Activated T-helper 1 cell treated with anti-CD3 and anti-CD28 coated beads, Interleukin-2, amount 50 U/mL, for 16 hours (primary cell): ENCODE measurements at places on chromosomes 11 and 22.

DNA sequence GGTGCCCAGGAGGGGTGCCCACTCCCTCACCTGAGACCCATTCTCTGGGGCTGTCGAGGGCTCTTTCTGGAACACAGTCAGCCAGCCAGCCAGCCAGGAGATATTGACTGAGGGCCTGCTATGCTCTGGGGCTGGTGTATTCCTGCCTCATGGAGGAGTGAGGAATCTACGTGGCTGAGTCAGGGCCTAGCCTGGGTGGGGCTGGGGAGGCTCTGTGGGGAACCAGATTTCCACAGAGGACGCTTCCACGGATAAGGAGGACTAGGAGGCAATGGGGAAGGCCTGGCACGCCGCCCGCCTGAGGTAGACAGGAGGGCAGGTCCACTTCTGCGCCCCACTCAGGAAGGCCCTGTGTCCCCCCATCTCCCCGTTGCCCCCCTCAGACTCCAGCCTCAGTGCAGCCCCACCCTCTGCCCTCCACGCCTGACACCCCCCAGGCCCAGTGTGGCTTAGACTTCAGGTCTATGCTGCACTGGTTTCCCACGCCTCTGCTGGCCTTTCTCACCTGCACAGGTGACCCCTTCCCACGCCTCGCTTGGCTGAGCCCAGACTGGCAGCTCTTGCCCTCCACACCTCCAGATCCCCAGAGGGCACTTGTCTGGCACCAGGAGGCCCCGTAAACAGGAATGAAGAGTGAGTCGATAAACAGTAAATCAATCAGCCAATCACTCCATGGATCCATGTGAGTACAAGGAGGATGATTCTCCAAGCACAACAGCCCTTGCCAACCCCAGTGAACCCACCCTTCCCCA is 37.5 kb downstream of the MACROD1 start:
- DNase-seq, result no peak

DNA sequence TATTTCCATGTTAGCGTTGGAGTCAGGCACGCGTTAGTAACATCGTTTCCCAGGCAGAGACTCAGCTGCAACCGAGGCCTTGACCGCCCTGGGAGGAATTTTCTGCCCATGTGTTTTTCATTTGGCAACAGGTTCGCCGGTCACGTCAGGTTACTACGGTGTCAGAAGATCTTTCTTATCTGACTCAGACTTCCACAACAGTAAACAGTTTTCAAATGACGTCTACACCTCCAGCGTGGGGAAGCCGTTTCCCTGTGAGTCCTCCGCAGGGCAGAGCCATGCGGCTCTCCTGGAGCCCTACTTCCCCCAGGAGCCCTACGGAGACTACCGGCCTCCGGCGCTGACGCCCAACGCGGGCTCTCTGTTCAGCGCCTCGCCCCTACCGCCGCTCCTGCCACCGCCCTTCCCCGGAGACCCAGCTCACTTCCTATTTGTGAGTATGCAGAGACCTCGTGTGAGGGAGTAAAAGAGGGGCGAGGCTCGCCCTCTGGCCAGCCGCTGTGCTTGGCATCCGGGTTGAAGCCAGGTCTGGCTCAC is 14.3 kb upstream of the POU2AF3 start:
- DNase-seq, result no peak

GRCh38 chr22:19622061-19622441 is 92.3 kb upstream of the SEPTIN5 start:
- DNase-seq, result no peak

- no peak for DNase-seq
These were observed 52.8 kb downstream of the WNT11 start for GRCh38 chr11:76153571-76153923.

GRCh38 chr11:125591649-125592304 is 875 bp upstream of the STT3A start:
- DNase-seq, result no peak

DNA sequence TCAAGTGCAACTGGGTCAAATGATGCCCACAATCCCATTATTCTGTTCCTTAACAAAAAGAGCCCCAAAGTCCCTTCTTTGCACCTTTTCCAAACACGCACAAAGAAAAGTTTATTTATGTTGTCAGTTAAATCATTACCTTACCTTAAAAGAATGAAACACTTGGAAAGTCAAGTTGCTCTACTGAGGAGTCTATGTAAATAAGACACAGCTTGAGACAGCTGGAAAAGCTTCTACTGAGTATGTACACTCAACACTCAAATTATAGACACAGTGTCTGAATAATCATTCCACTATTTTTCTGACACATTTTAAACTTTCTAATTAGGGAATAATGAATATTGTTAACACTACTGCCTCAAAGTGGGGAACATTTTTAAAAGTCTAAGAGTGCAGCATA is 21.6 kb upstream of the PHLDA2 start:
- DNase-seq, result no peak

GRCh38 chr11:33655842-33656600 is 44.6 kb downstream of the C11orf91 start:
- no peak for DNase-seq

DNA sequence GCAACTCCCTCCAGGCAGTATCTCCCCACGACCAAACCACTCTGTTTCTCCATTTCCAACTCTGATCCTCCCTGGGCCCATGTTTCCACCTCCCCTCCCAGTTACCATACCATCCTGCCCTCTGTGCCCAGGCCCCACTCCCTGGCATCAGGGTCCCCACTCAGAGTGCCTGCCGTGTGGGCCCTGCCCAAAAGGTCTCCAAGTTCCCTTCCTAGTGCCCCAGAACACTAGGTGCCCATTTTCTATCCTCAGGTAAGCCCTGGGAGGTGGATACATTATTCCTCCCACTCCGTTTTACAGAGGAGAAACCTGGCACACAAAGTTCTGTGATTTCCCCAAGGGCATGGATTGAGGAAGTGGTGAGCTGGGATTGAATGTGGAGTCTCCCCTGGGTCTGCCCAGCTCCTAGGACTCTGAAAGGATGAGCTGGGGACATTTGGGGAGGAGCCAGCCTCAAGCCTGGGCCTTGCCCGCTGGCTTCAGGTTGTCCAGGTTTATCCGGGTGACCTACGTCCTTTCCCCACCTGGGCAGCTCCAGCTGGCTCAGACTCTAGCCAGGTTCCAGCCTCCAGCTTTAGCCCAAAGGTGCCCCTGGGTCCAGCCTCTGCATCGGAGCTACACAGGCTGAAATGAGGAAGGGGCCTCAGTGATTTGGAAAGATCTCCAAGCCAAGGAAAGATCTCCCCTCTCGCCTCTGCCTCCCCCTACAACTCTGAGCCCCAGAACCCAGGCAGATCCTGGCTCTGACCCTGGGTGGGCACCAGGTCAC is 2.2 kb upstream of the GSTT4 start:
- DNase-seq, result no peak

GRCh38 chr11:18408558-18409291 is 3.4 kb upstream of the LDHC start:
- no peak for DNase-seq

DNA sequence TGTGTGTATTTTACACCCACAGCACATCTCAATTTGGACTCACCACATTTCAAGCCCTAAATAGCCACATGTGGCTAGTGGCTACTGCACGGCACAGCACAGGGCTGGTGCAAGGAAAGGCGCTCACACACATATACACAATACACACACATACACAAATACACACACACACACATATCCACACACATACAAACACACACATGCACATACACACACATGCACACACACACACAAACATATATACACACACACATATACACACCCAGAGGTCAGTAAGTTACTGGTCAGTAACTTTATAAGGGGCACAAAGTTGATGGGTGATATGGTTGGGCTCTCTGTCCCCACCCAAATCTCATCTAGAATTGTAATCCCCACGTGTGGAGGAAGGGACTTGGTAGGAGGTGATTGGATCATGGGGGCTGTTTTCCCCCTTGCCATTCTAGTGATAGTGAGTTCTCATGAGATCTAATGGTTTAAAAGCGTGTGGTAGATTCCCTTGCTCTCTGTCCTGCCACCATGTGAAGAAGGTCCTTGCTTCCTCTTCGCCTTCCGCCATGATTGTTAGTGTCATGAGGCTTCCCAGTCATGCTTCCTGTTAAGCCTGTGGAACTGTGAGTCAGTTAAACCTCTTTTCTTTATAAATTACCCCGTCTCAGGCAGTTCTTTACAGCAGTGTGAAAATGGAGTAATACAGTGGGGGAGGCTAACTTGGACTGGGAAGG is 37.6 kb upstream of the DKK3 start:
- no peak for DNase-seq

DNA sequence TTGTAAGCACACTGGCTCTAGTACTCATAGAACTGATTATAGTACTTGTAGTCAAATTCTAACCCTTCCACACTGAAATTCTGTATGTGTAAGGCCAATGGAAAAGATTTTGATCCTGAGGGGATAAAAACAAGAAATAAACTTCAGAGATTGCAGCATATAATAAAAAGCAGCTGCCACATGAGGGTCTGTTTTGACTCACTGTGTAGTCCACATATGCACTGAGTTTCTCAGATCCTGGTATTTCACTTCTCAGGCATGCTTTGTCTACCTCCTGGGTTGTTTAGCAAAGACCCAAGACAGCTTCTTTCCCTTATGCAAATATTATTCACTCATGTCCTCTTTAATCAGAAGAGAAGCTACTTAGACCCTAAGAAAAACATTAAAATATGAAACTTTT is 71.1 kb upstream of the SLC5A12 start:
- no peak for DNase-seq

GRCh38 chr11:64621283-64622019 is 30.4 kb downstream of the SLC22A12 start:
- no peak for DNase-seq

DNA sequence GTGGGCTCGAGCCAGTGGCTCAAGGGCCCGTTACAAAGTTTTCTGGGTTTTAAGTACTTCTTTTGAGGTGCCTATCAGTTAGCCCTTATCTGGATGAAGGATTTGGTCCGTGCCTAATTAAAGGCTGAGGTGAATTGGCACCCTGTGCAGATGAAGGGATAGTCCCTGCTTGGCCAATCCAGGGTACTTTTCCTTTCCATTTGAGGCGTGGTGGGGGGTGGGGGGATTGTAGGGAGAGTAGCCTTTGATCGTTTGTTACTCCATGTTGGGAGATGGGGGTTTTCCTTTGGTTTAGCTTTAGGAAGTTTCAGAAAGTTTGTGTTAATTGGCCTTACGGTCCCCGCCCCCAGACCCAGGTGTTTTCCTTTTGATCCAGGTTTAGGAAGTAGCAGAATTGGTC is 170.8 kb downstream of the DDX10 start:
- DNase-seq, result no peak

DNA sequence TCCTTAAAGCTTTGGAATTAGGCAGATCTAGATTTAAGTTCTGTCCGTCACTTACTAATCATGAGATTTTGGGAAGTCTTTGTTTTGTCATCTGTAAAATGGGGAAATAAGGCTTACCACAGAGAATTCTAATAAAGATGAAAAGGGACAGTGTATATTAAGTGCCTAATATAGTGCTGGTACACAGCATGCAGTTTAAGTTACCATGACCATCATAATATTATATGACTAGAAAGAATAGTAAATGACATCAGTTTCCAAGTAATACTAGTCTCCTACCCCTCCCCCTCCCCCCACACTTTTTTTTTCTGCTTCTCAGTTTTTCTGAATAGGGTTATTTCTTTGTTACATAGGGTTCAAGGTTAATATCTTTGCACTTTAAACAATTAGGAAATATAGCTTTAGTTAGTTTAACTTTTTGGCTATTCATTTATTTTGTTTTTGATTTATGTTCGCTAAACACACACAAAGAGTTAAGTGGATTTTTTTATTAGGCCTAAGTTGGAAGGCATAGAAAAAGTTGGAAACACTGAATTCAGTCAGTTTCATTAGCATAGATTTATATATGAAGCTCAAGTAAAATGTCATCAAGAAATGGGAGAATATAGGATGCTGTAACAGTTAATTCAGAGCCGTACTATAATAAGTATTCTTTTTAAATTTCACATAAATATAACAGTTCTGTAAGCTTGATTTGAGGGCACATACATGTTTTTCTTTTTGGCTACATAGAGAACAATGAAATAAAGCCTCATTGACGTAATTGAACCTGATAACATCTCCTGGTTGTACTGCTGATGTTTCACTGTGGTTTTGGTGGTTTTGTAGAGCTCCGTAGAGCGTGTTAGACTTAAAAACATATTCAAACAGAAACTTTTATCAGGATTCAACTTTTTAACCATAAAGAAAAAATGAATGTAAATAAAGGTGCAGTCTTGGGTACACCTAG is 121.2 kb downstream of the PDE3B start:
- no peak for DNase-seq

DNA sequence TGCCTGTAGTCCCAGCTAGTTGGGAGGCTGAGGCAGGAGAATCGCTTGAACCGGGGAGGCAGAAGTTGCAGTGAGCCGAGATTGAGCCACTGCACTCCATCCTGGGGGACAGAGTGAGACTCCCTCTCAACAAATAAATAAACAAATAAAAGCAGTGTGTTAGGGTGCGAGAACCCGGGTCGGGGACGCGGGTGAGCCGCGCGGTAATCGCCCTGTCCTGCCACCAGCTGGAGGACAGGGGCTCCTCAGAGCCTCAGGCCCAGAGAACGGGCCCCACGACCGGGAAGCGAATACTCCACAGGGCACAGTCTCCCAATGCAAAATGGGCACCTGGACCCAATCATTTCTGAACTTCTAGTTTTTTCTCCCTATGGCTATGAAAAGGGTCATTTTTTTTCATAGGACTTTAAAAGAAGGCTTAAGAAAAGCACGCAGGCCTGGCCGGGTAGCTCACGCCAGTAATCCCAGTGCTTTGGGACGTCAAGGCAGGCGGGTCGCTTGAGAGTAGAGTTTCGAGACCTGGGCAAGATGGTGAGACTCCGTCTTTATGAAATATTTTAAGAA is 744 bp upstream of the MCM5 start:
- no peak for DNase-seq

DNA sequence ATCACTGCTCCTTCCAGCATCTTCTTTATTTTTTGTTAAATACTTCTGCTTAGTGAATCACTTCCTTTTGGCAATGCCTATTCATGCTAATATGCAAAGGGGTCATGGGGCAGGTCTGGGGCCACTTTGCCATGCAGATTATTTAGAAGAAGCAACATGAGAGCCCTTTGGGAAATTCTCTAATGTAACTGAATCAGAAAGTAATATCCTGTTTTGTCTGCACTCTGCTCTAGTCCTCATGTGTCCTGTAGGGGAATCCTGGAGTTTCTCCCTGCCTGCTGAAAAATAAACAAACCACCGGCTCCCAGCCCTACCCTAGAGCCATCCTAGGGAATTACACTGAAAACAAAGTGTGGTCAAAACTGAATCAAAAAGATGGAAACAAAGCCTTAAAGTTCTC is 176.5 kb upstream of the POU2AF2 start:
- no peak for DNase-seq

DNA sequence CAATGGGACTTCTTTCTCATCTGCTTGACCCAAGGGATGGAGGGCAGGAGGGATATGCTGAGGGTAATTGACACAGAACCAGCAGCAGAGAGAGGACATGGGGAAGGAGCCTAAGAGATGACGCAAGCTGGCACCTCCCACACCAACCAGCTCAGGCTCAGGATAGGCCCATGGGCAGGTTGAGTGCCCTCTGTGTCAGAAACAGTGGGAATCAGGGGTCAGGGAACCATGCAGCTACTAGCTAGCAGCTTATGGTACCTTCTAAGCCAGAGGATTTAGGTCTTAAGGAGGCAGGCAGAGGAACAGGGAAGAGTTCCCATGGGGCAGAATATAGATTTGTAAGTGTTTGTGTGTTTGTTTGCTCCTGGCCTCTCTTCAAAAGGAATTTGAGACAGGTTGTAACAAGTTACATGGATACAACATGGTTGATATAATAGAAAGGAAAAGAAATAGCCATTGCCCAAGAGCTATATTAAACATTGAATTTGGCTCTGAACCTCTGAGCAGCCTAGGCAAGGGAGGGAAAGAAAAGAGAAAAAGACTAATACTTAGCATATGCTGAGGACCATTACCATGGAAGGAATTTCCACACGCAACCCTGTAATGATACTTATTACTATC is 39.9 kb upstream of the NAV2 start:
- no peak for DNase-seq
